ENCODE measurements at places on chromosomes 11 and 22. TPM values are rescaled to one million over a fixed set of nuclear protein-coding genes. Genes with fewer than 3 reads are reported as not detected.

DNA sequence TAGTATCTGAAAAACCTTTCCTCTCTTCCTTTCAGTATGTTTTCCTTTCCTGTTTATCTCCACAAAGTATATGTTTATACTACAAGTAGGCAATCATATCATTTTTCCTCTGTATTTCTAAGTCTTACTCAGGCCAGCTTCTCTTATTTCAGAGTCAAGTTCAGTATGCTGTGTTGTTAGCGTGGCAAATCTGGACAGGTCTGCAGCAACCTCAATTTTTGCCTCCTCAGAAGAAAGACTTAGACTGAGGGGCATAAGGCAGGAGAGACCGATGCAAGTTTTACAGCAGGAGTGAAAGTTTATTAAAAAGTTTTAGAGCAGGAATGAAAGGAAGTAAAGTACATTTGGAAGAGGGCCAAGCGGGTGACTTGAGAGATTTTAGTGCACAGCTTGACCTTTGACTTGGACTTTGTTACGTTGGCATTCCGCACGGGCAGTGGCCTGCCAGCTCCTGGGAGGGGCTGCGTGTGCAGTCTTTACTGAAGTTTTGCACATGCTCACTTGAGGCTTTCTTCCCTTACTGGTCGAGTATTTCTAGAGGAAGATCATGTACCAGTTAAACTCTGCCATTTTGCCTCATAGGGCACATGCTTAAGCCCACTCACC lies 343.2 kb downstream of the NTM start:
- DNase-seq, result no peak

DNA sequence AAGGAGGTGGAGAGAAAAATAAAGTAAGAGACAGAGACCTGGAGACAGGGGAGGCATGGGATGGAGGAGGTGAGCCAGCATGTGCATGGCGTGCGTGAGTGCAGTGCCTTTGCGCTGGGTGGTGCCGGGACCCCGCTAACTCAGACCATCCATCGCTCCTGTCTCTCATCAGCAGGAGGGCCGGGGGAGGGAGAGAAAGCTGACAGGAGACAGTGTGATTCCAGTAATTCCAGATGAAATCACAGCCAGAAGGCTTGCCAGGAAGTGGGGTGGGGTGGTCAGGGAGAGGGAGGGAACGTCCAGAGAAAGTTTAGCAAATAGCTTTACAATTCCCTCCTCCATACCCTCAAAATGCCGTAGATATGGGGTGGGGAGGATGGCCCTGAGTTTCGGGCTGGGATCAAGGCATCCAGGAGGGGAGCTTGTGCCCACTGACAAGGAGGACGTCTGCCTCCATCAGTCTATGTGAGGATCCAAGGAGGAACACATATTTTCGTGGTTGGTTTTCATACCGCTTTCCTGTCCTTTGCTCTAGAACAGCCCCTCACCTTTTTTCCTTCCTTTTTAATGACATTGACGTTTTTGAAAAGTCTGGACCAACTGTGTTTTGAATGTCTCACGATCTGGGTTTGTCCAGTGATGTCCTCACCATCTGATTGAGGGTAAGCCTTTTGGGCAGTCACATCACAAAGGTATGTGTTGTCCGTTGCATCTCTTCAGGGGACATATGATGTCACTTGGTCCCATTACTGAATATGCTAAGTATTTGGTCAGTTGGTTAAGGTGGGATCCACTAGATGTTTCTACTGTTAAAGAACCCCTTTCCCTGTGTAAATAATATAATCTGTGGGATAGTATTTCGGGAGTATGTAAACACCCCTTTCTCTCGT lies 567.3 kb downstream of the MIAT start:
- peak; percentile 43 for DNase-seq

DNA sequence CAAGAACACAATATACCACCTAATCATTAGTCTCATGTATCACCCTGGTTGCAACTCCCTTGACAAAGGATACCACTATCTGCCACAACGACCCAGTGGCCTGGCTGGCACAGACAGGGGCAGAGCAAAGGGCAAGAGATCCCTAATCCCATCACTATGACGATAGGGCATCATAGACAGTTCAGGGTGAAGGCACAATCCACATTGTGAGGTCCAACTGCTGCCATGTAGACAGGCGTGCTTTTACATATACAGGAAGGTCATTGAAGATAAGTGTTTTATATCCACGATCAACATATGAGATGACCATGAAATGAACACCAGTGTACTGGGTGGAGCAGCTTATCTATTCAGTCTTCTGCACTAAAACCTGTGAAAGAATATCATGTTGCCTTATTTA lies 94.6 kb downstream of the IGLL1 start:
- no peak for DNase-seq

DNA sequence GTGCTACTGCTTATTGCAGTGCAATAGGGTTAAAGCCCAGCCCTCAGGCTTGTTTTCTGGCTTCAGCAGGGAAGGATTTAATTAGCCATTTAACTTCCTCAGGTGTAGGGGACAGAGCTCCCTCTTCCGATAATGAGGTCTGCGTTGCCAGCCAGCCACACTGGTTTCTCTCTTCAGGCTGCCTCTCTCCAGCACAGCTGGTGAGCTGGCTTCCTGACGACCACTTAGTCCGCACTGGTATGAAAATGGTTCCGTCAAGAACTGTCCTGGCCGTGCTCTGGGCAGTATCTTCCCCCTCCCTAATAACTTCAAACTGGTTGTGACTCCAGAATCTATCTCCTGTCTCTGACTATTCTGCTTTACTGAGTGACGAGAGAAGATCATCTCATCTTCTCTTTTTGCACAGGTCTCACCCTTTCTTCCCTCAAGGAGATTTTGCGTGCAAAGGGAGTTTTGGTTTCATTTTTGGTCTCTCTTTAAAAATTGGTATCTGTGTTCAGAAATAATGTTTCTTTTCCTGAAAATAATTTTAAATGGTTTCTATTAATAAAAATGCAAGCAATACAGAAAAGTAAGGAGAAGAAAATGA lies 49.2 kb downstream of the CNTN5 start:
- DNase-seq, result peak; percentile 22

Gene SHANK3
- total RNA-seq, result 17.1 TPM

DNA sequence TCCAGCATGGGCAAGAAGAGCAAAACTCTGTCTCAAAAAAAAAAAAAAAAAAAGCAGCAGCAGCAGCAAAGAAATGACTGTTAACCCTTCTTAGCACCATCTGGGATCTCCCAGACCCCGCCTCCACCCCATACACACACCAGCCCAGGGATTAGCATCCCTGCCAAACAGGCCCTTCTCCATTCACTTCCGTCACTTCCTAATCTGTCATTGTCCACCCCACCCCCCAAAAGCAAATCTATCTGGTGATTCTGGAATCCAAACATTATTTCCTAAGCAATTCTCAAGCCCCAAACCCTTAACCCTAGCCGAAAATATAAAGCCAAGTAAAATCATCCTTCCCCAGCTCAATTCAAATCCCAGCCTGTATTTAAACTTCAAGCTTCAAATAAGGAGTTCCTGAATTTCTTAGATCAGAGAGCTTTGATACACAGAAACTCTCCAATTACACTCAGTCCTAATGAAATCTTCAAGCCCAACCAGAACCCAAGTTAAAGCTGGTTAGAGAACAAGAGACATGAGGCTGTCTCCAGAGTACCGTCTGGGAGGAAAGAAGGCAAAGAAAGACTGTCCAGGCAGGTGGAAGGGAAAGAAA lies 6.0 kb upstream of the AHNAK start:
- DNase-seq, result peak; percentile 72

DNA sequence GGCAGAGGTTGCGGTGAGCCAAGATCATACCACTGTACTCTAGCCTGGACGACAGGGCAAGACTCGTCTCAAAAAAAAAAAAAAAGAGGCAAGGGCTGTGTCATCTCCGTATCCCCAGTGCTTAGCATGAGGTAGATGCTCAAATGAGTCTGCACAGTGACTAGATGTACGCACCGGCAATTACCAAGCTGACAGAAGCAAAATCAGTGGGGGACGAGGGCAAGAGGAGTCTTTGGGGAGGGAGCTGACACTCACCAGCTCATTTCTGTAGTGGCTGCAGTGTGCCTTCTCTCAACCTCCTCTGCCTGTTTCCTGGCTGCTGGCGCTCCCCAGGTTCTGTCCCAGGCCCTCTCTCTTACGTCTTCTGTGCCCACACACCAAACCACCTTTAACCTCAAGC lies 69.9 kb downstream of the PACSIN2 start:
- DNase-seq, result no peak

Gene TMEM191B
- 8.1 TPM for total RNA-seq

DNA sequence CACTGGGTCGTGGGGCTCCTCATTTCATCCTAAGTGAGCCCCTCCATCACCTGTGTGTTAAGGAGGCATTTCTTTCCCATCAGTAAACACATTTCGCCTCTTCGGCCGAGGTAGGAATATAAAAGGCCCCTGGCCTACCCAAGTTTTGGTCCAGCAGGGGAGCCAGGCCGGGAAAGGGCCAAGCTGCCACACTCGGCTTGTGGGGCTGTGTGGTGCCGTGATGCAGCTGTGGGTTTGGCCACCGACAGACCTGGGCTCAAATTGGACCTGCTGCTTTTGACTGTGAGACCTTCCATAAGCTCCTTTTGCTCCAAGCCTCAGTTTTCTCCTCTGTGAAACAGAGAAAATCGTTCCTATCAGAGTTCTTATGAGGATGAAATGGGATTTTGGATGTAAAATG lies 771 bp downstream of the NDUFV1 start:
- DNase-seq, result no peak

Gene MS4A6A
- total RNA-seq, result 79.7 TPM

DNA sequence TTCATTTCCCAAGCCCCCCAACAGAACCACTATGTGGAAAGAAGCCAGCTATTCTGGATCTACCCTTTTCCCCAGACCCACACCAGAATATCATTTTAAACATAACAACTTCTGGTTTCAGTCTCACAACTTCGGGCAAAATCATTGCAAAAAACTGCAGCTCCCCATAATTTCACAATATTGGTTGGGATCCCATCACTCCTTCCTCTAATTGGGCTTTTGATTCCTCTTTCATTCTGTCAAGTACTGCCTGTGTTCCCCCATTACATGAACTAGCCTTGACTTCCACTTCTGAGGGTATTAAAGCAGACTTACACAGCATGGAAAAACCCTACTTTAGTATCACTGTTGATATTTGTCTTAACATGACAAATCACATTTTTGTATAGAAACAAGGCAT lies 4.1 kb upstream of the APOL3 start:
- no peak for DNase-seq

DNA sequence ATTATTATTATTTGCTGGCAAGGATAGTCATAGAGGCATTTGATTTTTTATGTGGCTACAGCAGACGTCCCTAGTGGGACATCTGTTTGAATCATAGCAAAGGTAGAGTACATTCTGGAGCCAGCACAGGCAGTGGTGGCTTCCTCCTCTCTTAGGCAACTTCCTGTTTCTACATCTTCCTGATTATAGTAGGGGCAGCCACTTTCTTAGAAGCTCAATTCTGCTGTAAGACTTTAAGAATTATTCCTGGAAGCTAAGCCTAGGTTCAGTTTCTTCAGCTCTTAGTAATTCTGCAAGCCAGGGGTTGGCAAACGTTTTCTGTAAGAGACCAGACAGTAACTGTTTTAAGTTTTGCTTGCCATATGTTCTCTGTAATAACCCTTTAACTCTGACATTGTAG lies 129.3 kb upstream of the TENM4 start:
- DNase-seq, result no peak

Gene FOLH1
- total RNA-seq, result 1.5 TPM

DNA sequence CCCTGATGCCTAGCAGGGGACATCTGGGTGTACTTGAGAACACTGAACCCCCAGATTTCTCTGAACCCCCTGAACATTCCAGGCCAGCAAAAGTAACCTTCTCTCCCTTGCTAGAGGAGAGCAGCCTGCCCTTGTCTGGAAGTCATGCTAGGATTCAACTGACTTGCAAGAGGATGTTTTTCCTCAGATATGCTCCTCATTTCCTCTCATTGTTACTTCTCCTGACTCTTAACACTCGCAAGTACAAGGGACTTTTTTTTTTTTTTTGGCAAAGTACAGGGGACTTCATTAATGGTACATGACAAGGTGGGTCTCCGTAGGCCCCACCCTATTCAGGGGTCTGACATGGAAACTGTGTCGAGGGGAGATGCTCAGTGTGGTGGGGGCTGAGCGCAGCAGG lies 6.3 kb upstream of the MCHR1 start:
- DNase-seq, result no peak

DNA sequence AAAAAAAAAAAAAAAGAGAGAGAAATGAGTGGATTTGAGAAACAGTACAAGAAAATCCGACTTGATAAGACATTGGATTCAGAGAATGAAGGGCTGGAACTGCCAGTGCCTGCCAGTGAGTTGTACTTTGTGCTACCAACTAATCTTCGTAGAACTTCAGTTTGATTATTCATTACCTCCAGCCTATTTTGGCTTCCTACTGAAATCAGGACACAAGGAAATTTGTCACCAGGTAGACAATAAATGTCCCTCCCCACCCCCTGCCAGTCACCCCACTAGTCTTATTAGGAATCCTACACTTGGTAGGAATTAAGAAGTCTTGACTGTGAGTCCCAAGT lies 21.4 kb upstream of the POLD3 start:
- DNase-seq, result no peak

DNA sequence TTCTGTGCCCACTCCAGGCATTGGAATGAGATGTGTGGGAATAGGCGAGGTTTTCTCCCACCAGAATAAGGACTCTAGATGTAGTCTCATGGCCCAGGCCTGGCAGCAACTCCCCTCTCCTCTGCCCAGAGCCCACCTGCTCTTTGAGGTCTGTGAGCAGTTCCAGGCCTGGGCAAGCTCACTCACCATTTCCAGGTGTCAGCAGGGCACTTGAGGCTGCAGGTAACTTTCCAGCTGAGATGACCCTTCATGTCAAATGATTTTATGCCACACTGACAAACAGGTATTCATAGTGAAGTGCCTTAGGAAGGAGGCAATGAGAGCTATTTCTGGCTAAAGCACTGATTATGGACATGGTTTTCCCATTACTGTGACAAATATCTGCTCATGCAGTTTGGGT lies 123.3 kb upstream of the CCDC90B start:
- no peak for DNase-seq

DNA sequence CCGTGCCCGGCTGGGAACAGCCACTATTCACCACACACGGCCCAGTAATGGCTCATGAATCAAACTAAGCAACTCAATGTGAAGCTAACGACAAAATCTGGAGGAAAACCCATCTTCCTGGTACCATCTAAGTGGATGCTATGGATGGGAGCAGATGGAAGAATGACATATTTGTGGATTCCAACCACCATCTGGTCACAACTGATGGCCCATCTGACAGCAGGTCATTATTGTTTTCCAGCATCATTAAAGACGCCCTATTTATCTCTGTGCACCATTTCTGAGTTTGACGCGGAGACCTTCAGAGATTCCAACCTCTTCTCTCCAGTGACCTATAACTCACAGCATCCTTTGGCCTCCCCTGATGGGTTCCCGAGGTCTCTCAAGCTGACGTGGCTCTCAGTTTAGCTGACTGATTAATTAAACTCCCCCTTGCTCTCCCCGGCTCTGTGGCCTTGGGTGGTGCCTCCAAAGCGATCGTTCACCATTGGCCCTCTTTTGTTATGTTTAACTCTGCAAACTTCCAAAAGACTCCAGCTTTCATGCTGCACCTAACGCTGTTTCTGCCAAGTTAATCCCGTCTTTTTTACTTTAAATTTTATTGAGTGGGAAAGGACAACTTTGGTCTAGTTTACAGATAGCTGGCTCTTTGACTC lies 1514.4 kb downstream of the BRD1 start:
- no peak for DNase-seq

Gene F2
- 0.26 TPM for total RNA-seq

GRCh38 chr22:48145738-48146137 lies 1383.3 kb downstream of the TBC1D22A start:
- no peak for DNase-seq

Gene GRAP2
- total RNA-seq, result 2.8 TPM
